H4 (cell line): ENCODE measurements at places on chromosomes 11 and 22. TPM values are rescaled to one million over a fixed set of nuclear protein-coding genes. Genes with fewer than 3 reads are reported as not detected.

DNA sequence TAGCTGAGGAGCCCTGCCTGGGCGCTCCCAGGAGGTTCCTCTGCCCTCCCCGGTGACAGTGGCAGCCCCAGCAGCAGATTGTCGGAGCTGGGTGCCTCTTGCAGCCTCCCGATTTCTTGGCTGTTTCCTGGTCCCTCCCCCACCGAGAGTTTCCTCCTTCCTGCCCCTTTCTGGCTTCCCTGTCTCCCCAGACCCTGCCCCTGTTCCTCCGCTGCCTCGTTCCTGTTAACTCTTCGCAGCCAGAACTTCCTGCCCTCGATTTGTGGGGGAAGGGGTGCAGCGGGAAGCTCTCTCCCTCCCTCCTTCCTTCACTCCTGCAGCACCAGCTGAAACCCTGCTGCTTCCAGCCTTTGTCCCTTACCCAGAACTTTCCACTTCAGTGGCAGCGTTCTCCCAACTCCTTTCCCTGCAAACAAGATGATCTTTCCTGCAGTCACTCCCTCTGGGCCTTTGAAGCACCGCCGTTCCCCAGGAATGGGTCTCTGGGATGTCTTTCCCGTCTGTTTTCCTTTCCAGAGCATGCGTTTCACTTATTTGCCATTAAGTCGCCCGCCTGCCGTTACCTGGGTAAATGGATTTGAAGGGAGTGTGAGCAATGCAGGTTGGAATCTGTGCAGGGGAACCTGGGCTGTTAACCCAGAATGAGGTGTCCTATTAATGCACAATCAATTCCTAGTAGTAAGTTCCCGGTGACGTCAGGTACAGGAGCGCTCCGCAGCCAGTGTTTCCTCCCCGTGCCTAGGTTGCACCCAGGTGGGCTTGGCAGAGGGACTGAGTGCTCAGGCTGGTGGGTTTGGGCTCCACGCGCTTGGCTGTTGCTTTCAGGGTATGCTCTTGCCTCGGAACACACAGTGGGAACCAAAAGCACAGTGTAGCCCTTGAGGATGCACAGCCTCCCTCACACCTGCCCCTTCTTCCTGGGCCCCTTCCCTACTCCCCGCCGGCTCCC lies 4.3 kb downstream of the GRK2 start:
- DNase-seq = no peak

FGF3 gene
- total RNA-seq = not detected in 2 replicates

GRCh38 chr11:63503492-63503891 lies 2.4 kb upstream of the LGALS12 start:
- DNase-seq = no peak

MYOD1 gene
- not detected in 2 replicates for total RNA-seq

GUCY1A2 gene
- total RNA-seq = 1.3 and 1.4 TPM in 2 replicates

DNA sequence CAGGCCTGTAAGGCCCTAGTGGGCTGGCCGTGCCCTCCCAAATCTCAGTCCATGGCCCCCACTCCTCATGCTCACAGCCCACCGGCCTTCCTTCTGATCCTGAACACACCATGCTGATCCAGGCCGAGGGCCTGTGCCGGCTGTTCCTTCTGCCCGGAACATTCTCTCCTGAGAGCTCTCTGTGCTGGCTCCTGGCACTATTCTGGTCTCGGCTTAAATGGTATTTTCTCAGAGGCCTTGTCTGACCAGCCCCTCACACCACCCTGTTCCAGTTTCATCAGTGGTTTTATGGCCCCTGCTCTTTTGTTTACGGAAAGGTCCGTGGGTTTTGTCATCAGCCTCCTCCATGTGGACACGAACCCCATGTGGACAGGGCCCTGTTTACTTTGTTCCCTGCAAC lies 22.0 kb downstream of the SPTBN2 start:
- DNase-seq = no peak

DNA sequence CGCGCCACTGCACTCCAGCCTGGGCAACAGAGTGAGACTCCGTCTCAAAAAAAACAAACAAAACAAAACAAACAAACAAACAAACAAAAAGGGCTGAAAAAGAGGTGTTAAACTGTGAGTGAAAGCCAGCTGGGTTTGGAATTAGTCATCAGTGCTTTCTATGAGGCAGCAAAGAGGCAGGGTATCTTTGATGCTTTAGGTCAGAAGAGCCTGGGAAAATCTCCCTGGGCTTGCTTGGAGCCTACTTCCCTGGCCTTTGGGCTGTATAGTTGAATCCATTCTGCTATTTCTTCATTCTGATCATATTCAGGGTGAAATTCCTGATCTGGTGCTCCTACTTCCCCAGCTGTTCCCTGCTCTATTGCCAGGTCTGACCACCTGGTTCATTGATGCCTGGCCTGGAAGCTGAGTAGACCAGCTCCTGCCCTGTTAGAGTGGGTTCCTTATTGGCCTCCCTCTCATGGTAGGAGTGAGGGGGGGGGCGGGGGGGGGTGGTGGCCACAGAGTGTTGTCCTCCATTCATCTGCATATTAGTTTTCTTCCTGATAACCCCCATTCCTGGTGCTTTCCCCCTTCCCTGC lies 65.6 kb downstream of the INSC start:
- DNase-seq = no peak

- DNase-seq = peak; percentile 97
Observed at GRCh38 chr11:46290598-46291309, 13.3 kb downstream of the CREB3L1 start.

DNA sequence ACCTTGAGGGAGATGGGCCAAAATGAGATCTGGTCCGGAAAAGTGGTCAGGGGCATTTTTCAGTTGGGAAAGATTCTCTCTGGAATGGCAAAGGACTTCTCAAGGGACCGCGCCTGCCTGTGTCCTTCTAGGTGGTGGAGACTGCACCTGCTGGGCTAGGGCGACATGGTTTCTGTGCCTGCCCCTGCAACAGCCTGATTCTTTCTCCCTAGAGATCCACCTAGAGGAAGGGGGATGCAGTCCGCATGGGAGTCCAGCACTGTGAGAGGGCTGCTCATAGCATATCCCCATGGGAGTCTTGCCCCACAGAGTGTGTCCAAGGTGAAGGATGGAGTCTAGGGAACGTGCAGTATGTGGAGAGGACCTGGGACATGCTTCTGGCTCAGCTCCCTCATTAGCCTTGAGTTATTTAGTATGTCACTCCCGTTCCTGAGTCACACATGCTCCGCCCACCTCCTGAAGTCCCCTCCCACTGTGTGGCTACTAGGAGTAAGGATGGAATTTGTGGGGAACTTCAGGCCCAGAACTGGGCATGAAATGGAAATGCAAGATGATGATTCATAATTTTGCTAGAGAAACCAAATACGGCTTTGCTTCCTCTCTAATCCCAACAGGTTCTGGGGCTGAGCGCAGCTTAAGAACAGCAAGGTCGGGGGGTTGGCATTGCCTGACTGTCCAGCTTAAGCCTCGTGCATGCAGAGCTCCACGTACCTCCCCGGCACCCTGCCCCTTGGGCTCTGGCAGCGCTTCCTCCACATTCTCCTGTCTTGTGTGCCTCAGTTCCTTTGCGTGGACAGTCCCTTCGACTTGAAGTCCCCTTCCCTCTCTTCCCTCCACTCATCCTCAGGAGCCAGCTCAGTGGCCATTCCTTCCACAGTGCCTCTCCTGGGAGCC lies 35.0 kb downstream of the GRIK4 start:
- DNase-seq = peak; percentile 95

PAX6 gene
- total RNA-seq = 0.06 and 0.21 TPM in 2 replicates

FAM180B gene
- not detected in 2 replicates for total RNA-seq

GRK2 gene
- total RNA-seq = 15.2 and 16.3 TPM in 2 replicates

ZNF280B gene
- 0.68 and 2.4 TPM in 2 replicates for total RNA-seq

DNA sequence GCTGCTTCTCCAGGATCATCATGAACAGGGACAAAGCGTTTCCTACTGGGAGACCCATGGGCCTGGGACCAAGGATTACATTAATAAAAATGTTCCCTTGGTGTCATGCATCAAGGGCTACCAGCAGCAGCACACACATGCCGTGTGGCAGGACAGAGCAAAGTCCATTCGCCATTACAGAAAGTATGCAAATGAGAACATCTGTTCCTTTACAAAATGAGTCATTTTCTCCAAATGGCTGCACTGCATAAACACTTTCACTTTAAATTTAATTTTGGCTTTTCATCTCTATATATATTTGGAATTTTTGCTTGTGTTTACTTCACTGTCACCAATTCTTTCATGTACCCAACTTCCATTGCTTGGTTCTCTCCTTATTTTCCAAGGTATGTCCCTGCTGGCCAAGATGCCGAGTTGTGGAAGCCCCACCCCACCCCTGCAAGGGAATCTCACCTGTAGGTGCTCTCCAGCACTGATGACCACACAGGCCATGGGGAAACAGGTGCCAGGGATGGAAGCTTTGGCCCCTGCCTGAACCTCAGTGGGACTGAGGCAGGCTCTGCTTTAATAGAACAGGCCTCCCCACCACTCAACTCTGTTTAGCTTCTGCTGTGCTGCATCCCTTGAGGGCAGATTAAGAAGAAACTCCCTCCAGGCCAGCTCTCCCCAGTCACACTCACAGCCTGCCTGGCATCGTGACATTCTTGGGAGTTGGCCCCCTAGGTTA lies 15.6 kb upstream of the GNAZ start:
- no peak for DNase-seq

EIF3D gene
- 320 and 353 TPM in 2 replicates for total RNA-seq

DNA sequence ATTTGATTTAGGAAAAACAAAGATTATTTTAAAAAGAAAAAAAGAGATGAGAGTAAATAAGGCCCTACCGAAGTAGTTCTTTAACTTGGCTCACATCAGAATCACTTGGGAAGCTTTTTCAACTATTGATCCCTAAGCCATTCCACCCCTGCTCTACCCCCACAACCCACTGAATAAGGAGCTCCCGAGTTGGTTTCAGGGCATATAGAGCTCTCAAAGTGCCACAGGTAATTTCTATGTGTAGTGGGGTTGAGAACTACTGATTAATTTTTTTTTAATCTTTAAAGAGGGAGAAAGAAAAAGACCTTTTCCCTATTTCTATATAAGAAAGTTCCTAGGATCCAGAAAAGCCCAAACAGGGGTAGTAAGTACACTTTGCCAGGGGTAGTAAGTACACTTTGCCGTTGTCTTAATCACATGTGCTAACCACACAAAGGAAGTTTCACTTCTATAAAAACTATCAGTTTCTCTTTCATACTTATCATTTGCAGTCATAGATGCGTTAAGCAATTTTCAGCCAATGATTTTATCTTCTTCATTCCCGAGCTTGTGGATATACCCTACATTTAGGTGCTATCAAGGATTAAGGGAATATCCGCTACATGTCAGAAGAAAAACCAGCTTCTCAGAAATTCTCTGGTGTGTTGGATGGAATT lies 108.4 kb upstream of the ZC3H12C start:
- no peak for DNase-seq

NCAPH2 gene
- 39.0 and 76.8 TPM in 2 replicates for total RNA-seq

DNA sequence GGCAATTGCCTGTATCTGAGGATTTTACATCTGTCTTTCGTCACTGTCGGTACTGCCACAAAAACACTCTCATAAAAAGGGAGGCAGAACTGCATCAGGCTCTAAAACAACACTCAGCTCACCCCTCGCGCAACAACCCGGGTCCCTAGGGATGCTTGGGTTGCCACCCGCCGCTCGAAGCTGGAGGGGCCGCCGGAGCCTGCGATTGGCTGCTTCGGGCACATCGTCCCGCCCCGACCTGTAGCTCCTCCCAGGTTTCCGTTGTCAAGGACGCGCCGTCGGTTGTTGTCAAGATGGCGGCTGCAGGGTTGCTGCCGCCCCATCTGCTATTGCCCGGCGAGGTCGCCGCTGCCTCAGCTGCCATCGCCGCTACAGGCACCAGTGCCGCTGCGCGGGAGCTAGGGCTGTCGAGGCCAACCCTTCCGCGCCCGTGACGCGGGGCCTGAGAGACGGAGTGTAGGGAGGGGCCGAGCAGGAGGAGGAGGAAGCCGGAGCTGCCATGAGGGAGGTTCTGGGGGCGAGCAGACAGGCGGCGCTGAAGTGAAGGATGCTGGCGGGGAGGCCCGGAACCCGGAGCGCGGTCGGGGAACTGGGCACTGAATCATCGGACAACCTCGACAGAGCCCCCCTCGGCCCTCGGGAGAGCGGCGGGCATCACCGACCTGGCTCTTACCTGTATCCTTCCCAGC lies at the start of gene CEP126:
TSS of gene CEP126 (plus strand) at position 273 of the 689 bp plus-strand sequence. CDS start at position 548, 275 bp downstream.
- DNase-seq = peak; percentile 92

DNA sequence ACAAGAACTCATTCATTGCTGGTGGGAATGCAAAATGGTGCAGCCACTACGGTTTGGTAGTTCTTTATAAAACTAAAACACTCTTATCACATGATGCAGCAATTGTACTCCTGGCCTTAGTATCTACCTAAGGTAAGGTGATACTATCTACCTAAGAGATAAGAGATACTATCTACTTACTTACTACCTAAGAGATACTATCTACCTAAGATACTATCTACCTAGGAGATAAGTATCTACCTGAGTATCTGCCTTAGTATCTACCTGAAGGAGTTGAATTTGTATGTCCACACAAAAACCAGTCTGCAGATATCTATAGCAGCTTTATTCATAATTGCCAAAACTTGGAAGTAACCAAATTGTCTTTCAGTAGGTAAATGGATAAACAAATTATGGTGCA lies 29.0 kb upstream of the SMCO4 start:
- DNase-seq = no peak

GRCh38 chr11:126595560-126595959 lies 240.1 kb downstream of the ST3GAL4 start:
- no peak for DNase-seq

SNX15 gene
- 6.3 and 8.5 TPM in 2 replicates for total RNA-seq

APOL5 gene
- not detected in 2 replicates for total RNA-seq

AGBL2 gene
- total RNA-seq = 0.12 TPM in 2 replicates

ABCC8 gene
- not detected in 2 replicates for total RNA-seq

DNA sequence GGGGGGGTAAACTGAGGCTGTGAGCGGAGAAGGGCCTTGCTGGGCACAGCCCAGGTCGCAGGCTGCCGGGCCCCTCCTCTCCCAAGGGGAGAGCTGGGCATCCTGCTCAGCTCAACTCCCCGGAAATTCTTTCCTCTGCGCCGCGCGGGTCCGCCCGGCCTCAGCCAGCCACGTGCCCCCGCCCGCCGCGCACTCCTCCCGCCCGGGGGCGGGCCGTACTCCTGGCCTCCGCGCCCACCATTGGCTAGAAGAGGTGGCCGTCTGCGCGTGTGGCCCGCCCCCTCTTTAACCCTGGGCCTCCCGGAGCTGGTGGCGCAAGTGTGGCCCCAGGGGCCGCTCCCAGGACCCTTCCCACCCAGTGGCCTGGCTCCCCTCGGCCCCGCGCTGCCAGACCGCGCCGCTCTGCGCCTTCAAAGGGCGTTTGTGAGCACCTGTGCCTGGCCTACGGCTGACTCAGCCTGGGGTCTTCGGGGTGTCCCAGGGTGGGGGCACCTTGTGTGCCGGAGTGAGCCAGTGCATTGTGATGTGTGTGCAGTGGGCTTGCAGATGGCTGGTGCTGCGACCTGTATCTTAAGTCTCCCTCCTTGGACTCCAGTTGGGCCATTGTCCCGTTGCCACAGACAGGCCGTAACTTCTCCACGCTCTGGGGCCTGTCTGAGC lies 2.0 kb downstream of the MRGPRF start:
- DNase-seq = no peak
